Astrocyte (in vitro differentiated cells and primary cell): ENCODE measurements at places on chromosomes 7 and 10.

DNA sequence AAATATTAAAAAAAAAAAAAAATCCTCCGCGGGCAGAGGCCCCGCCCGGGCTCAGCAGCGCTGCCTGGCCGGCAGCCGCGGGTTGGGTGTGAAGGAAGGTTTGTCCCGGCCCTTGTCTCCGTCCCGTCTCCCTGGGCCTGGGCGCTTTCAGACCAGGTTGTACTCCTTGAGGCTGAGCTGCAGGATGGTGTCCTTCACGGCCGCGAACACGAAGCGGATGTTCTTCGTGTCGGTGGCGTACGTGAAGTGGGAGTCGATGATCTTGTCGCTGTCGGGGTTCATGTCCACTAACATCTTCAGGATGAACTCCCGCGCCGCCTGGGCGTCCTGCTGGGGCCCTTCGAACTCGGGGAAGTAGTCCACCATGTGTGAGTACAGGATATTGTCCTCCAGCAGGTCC lies 123.7 kb upstream of the KCTD7 start:
- no peak overlapping the region for H3K4me3 ChIP-seq
- H3K4me1 ChIP-seq, result no peaks in the 10 kb centered on the region
- H3K27me3 ChIP-seq, result peaks cover 2% of the 10 kb centered on the region
- H3K36me3 ChIP-seq, result no peaks in the 10 kb centered on the region
- H3K27ac ChIP-seq, result no peak overlapping the region

DNA sequence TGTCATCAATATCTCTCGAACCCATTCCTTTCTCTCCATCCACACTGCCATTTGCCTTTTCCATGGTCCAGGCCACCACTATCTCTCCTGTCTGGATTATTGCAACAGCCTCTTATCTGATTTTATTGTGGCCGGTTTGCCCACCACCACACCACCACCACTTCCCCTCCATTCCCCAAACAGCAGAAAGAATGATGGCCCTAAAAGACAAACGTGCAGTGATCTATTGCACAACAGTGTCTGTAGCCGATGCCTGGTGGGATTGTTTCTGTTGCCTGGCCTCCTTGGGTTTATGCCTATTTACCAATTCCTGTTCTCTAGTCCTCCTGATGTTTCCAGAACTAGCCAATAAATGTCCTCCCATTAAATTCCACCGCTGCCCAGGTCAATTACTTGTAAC lies 10.2 kb upstream of the ST8SIA6 start:
- no peak overlapping the region for H3K27ac ChIP-seq
- H3K4me1 ChIP-seq, result no peaks in the 10 kb centered on the region
- H3K27me3 ChIP-seq, result no peaks in the 10 kb centered on the region
- DNase-seq, result no peak
- H3K4me3 ChIP-seq, result no peak overlapping the region

GRCh38 chr7:33868166-33868565 lies 37.2 kb upstream of the BMPER start:
- H3K4me1 ChIP-seq, result peaks cover 5% of the 10 kb centered on the region
- no peaks in the 10 kb centered on the region for H3K36me3 ChIP-seq
- H3K4me3 ChIP-seq, result no peak overlapping the region

DNA sequence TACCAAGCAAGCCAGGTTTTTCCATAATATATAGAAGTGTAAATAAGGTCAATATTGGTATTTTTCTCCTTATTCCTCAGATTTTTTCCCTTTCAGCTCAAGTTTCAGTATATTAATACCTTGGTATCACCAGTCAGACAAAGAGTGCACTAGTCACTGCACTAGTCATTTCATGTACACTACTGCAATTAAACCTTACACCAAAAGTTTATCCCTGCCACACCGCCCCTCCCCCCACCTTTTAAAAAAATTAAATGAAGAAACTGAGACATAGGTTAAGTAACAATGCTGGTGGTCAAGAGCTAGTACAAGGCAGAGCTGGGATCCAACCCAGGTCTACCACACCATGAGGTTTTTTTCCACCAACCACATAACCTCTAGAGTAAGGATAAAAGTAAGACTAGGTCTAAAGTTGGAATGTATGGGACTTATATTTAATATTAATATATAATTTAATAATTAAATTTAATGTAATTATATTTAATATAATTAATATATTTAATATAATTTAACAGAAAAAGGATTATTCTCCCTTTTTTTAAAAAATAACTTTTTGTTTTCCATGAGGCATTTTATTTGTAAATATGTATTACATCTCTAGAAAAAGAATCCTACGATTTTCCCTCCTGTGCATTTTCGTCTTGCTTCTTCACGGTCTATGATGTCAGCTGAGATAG lies 68.5 kb downstream of the NT5C2 start:
- DNase-seq, result no peak
- no peaks in the 10 kb centered on the region for H3K36me3 ChIP-seq
- H3K27me3 ChIP-seq, result no peaks in the 10 kb centered on the region
- peaks cover 7% of the 10 kb centered on the region for H3K4me1 ChIP-seq
- H3K4me3 ChIP-seq, result no peak overlapping the region
- no peak overlapping the region for H3K27ac ChIP-seq

- no peak for DNase-seq
- H3K27ac ChIP-seq, result no peak overlapping the region
- H3K36me3 ChIP-seq, result no peaks in the 10 kb centered on the region
- no peak overlapping the region for H3K4me3 ChIP-seq
Observed at GRCh38 chr10:16545116-16545736, 23.5 kb upstream of the C1QL3 start.

GRCh38 chr7:157306846-157307838 lies 29.7 kb upstream of the DNAJB6 start:
- H3K36me3 ChIP-seq, result no peaks in the 10 kb centered on the region
- DNase-seq, result no peak
- H3K4me3 ChIP-seq, result no peak overlapping the region
- no peak overlapping the region for H3K27ac ChIP-seq

- H3K4me1 ChIP-seq, result peaks cover 13% of the 10 kb centered on the region
- H3K27me3 ChIP-seq, result no peaks in the 10 kb centered on the region
- no peak for DNase-seq
- H3K4me3 ChIP-seq, result no peak overlapping the region
Observed at GRCh38 chr10:119375574-119376272, 166.8 kb downstream of the RGS10 start.

GRCh38 chr7:138382862-138383565 lies 77.0 kb upstream of the TRIM24 start:
- no peaks in the 10 kb centered on the region for H3K27me3 ChIP-seq
- DNase-seq, result no peak
- no peak overlapping the region for H3K27ac ChIP-seq

DNA sequence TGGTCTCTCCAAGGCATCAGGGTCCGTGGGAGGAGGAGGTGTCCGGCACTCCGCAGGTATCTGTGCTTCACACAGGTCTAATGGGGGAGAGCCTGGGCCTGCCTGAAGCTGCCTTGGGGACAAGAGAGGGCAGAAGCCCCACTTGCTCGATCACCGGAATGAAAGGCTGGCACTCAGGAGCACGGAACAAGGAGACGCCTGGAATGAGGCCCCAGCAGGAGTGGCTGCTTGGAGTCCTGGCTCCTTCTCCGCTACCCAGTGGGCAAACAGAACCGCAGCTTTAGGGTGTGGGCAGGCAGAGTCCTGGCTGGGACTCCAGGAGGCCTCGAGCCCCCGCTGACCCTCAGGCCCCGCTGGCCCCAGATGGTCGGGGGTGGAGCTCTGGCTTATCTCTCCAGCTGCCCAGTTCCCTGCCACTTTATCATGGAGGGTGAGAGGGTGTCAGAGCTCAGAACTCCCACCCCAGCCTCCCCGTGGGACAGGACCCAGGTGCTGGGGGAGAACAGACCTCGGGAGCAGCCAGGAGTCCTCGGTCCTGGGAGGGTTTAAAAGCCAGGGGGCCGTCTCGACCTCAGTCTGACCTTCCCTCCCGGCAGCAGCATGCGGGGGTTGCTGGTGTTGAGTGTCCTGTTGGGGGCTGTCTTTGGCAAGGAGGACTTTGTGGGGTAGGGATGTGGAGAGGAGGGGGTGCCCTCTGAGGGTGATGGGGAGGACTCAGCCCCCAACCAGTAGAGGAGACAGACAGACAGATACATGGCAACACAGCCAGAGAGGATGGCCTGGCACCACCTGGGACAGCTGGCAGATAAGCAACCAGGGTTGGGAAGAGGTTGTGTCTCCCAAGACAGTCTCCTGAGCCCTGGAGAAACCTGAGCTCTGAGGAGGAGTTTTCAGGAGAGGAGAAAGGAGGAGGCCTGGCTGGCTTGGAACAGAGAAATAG lies at the start of gene CPA1:
TSS of gene CPA1 (plus strand) at position 574 of the 940 bp plus-strand sequence. CDS start at position 601, 27 bp downstream.
- H3K36me3 ChIP-seq, result no peaks in the 10 kb centered on the region
- no peak within 1 kb of the TSS for H3K27ac ChIP-seq
- H3K4me3 ChIP-seq, result no peak within 1 kb of the TSS

DNA sequence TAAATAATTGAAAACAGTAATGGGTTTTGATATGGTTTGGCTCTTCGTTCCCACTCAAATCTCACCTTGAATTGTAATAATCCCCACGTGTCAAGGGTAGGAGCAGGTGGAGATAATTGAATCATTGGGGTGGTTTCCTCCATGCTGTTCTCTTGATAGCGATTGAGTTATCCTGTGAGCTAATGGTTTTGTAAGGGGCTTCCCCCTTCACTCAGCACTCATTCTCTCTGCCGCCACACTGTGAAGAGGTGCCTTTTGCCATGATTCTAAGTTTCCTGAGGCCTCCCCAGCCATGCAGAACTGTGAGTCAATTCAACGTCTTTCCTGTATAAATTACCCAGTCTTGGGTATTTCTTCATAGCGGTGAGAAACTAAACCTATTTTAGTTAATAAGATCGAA lies 551.7 kb upstream of the POT1 start:
- no peaks in the 10 kb centered on the region for H3K4me1 ChIP-seq
- DNase-seq, result no peak
- H3K27ac ChIP-seq, result no peak overlapping the region
- H3K36me3 ChIP-seq, result no peaks in the 10 kb centered on the region

GRCh38 chr7:101608772-101609713 lies 20.1 kb downstream of the MYL10 start:
- DNase-seq, result no peak
- H3K27ac ChIP-seq, result no peak overlapping the region
- no peaks in the 10 kb centered on the region for H3K36me3 ChIP-seq
- H3K27me3 ChIP-seq, result peaks cover 4% of the 10 kb centered on the region

DNA sequence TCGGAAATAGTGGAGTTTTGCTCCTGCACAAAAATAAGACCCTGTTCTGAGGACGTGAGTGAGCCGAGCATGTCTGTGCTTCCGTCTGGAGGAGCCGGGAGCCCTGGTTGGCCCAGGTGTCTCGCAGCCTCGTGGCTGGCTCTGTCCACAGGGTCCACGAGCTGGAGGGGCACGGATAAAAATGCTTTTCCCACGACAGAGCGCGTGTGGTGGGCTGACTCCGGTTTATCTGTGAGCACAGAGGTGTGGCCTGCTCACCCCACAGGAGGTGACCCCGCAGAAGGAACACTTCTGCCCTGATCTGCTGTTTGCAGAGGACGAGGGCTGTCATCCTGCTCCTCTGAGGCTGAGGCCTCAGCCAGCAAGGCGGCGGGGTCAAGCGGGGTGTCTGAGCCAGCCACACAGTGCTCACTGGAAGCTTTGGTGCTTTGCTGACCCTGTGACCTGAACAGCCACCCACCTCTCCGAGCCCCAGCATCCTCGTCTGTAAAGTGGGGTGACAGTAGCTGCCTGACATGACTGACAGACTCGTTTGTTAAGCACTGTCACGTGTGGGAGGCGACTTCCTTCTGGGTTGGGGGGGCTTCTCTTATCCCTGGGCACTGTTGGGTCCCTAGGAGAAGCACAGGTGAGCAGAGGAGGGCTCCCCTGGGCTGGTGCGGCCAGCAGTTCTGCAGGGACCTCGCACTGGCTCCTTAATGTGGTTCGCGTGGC lies 162.5 kb downstream of the DNAJB6 start:
- no peaks in the 10 kb centered on the region for H3K27me3 ChIP-seq
- no peak for DNase-seq
- no peaks in the 10 kb centered on the region for H3K4me1 ChIP-seq
- no peak overlapping the region for H3K4me3 ChIP-seq
- no peaks in the 10 kb centered on the region for H3K36me3 ChIP-seq
- H3K27ac ChIP-seq, result no peak overlapping the region
